Type B pancreatic cell (in vitro differentiated cells): ENCODE measurements at places on chromosomes 11 and 22.

DNA sequence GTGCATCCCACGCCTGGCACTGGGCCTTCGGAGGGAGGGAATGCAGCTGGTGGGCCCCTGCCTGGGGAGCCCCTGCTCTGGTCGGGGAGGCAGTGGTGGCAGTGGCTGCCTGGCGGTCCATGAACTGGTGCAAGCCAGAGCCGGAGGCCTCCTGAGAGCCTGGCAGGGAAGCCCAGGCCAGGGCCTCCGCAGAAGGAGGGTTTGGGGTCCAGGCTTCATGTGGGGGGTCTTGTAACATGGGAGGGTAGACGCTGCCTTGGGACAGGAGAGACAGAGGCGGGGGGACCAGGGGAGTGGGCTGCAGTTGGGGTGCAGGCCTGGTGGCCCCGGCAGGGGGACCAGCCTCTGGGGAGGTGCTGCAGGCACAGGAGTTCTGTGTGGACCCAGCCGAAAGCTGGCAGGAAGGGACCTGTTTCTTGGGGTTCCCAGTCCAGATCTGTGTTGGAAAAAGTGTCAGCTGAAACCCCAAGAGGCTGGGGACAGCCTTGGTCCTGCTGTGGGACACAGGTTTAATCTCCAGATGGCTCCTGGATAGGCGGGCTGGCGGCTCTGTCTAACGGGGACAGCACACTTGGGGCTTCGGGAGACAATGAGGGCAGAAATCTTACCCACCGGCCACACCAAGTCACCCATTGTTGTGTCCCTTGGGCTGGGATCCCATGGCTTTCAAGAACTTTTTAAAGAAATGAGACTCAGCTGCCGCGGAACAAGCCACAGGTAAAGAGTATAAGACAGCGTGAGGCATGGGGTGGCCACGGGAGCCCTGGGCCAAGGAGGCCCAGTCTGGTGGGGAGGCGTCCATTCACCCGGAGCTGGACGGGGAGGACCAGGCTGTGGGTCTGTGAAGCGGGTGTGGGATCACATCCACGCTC lies 73.5 kb downstream of the KCNQ1 start:
- DNase-seq = peak; percentile 63

DNA sequence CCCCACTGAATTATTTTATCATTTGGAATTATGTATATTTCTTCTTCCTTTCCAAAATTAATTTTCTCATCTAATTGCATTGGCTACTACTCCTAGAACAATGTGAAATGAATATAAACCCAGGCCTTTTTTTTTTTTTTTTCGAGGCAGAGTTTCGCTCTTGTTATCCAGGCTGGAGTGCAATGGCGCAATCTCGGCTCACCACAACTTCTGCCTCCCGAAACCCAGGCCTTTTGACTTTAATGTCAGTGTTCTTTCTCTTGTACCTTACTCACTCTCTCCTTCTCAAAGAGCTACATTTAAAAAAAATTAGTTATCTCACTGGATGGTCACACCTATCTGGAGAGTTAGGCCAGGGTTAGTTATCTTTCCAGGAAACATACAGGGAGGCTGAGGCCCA lies 35.3 kb upstream of the LRRC32 start:
- DNase-seq = no peak

DNA sequence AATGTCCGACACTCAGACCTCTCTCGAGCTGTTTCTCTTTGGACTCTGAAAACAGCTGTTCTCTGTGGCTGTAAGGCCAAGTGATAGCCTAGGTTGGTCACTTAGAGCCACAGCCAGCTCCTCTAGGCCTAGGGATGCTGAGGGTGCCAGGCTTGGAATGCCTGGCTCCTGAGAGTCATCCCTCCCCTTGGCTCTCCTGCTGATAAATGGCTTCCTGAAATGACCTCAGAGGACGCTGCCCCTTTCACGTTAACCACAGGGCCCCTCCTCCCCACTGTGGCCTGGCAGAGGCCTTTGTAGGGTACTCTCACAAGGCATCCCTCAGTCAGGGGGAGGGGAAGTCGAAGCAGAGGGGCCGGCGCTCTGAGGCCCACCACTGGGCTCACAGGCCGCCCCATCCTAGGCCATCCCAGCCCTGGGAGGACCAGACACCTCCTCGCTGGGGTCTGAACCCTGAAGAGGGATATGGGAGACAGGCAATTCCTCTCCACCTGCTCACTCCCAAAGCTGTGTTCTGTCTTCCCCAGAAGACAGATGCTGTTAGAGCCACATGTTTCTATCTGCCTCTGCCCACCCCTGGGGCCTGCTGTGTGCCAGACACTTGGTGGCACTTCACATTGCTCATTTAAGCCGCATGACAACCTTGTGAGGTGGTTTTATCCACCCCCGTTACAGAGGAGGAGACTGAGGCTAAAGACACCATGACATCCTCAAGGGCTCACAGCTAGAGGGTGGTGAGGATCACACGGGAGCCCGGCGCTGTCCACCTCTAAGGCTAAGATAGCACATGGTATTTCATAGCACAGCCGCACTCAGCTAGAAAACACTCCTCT lies 50.9 kb downstream of the ARFGAP3 start:
- DNase-seq = no peak

GRCh38 chr22:31647066-31647465 lies 14.9 kb downstream of the PISD start:
- DNase-seq = no peak
